Uterus (tissue), 4 donors: ENCODE measurements at places on chromosomes 1 and 21. TPM values are rescaled to one million over a fixed set of nuclear protein-coding genes. Genes with fewer than 3 reads are reported as not detected.

Gene CTBS
- total RNA-seq = 3.1 TPM

Gene ACTA1
- 4.2 TPM for total RNA-seq

Gene LCK
- total RNA-seq = 1.3 TPM

Gene CYP4A11
- total RNA-seq = not detected

Gene LHX8
- total RNA-seq = 1.3 TPM

Gene BTBD8
- total RNA-seq = 15.2 TPM

DNA sequence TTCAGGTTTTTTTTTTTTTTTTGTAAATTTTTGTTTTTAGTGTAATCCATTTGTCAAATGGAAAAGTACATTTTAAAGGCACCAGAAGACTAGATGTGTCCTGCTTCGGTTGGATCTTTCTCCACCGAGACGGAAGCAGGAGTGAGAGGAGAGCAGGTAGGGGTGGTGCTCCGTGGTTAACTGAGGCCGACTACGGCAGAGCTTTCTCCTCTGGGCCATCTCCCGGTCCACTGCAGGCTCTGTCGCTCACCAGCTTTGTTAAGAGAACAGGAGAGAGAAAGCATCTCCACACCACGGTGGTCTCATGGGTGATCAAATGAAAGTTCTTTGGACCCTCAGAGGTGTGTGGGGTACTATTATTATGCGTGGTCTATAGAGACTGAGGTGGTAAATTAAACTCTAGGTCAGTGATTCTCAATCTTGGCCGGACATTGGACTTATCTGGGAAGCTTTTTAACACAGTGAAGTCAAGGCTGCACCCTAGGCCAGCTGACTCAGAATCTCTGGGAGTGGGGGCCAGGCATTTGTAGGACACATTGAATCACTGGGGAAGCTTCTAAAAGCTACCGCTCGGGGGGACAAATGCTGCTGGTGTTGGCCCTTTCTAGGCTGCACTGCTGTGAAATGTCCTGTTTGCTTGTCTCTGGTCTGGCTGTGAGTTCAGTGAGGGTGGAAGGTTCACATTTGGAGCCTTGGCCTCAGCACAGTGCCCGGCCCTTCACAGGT lies 25.0 kb downstream of the ABCA4 start:
- DNase-seq = peak; percentile 65
- peak overlapping the region; percentile 88 for H3K27ac ChIP-seq
- H3K27me3 ChIP-seq = no peaks in the 10 kb centered on the region

- H3K27me3 ChIP-seq = no peaks in the 10 kb centered on the region
- DNase-seq = no peak
- no peaks in the 10 kb centered on the region for H3K4me1 ChIP-seq
- H3K4me3 ChIP-seq = no peak overlapping the region
Observed at GRCh38 chr1:241722947-241723346, 70.9 kb downstream of the WDR64 start.

- DNase-seq = no peak
- H3K4me1 ChIP-seq = peaks cover 5% of the 10 kb centered on the region
- no peak overlapping the region for H3K27ac ChIP-seq
- no peak overlapping the region for H3K4me3 ChIP-seq
- no peaks in the 10 kb centered on the region for H3K36me3 ChIP-seq
- H3K27me3 ChIP-seq = no peaks in the 10 kb centered on the region
Observed at GRCh38 chr1:183082650-183083049, 59.4 kb downstream of the LAMC1 start.

DNA sequence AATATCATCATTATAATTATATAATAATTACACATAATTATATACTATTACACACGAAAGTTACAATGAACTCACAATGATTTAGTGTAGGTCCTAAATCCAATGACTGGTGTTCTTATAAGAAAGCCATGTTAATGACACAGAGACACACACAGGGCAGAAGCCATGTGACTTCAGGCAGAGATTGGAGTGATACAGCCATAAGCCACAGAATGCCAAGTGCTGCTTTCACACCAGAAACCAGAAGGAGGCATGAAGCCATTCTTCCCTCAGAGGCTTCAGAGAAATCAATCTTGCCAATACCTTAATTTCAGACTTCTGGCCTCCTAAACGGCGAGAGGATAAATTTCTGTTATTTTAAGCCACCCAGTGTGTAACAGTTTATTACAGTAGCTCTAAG lies 147.4 kb upstream of the KRTAP19-8 start:
- no peak overlapping the region for H3K4me3 ChIP-seq
- H3K27ac ChIP-seq = no peak overlapping the region
- no peaks in the 10 kb centered on the region for H3K36me3 ChIP-seq
- H3K4me1 ChIP-seq = no peaks in the 10 kb centered on the region
- no peak for DNase-seq
- no peaks in the 10 kb centered on the region for H3K27me3 ChIP-seq

DNA sequence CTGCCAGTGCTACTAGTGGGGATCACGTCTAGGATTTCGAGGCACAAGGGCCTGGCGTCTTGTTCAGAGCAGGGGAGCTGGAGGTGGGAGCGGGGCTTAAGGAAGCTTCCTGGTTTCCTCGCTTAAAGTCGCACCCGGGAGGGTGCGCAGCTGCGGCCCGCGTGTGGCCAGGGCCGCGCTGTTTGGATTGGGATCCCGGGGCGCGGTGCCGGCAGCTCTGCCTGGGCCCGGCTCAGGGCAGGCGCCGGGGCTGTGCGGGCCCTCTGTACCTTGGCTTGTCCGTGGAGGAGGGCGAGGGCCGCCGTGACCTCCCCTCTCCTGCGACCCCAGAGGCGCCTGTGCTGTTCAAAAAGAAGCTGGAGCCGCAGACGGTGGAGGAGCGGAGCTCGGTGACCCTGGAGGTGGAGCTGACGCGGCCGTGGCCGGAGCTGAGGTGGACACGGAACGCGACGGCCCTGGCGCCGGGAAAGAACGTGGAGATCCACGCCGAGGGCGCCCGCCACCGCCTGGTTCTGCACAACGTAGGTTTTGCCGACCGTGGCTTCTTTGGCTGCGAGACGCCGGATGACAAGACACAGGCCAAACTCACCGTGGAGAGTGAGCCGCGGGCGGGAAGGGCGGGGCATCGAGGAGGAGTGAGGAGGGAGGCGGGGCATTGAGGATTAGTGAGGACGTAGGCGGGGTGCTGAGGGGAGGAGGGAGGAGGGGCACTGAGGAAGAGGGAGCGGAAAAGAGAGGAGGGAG lies 67.8 kb downstream of the OBSCN start:
- peak overlapping the region; percentile 79 for H3K27ac ChIP-seq
- no peaks in the 10 kb centered on the region for H3K4me1 ChIP-seq
- H3K4me3 ChIP-seq = peak overlapping the region; percentile 54
- no peaks in the 10 kb centered on the region for H3K27me3 ChIP-seq

DNA sequence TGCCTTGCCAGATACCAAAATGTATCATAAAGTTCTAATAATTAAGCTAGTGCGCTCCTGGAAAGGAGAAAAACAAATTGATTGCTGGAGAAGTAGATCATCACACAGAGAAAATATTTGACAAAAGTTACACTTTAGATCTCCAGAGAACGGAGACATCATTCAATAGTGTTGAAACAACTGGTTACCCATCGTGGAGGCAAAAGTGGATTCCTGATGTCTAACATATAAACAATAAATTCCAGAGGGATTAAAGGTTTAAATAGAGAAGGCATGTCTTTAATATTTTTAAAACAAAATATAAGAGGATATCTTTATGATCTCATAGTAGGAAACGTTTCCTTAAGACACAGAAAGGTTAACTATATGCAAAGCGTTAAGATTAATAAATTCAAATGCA lies 41.0 kb downstream of the NRIP1 start:
- no peaks in the 10 kb centered on the region for H3K36me3 ChIP-seq
- no peak for DNase-seq
- peaks cover under 1% of the 10 kb centered on the region for H3K4me1 ChIP-seq
- H3K27me3 ChIP-seq = no peaks in the 10 kb centered on the region
